ENCODE measurements at places on chromosomes 12 and 14.

DNA sequence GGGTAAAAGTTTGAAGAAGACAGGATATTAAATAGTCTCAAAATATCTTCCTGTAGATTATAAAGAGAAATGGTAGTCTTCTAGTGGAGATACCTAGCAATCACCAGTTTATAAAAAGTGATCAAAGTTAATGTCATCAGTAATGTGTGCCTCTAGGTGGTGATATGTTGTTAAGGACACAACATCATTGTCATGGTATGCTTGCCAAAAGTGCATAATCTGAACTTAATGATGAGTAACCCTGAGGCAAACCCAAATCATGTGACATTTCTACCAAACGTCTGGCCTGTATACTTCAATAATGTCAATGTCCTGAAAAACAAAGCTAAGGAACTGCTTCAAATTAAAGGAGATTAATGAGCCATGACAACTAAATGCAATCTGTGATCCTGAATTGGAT is 214.7 kb downstream of the PHLDA1 start:
- no peak for DNase-seq

DNA sequence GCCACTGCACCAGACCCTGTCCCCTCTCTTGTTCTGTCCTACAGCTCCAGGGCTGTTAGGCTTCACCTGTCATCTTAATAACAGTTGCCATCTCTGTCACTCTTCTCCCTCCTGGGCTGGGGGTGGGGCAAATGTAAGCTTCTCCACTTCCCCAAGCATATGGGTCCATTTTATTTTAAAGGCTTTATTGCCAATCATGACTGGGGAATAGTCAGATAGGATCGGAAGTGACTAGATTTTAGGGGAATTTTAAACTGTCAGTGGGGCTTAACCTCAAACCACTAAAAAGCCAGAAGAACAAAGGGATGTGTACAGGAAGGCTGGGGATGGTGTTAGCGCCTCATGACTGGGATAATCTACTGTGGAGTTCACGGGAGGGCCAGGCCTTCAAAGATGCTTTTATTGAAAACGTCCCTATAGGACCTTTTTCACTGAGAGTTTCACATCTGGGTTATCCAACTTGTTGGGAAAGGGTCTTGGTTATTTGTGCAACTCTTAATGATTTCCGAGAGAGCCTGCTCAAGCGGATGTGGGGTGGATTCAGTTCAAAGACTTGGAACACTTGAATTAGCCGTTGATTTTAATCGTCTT is 41.6 kb downstream of the CHST11 start:
- no peak for DNase-seq

- no peak for DNase-seq
Observed at GRCh38 chr12:68367116-68367515, 35.0 kb upstream of the MDM1 start.

- no peak for DNase-seq
Observed at GRCh38 chr14:22506778-22507351, 82.2 kb downstream of the DAD1 start.

- DNase-seq, result no peak
Observed at GRCh38 chr12:104866291-104866690, 91.8 kb downstream of the SLC41A2 start.

DNA sequence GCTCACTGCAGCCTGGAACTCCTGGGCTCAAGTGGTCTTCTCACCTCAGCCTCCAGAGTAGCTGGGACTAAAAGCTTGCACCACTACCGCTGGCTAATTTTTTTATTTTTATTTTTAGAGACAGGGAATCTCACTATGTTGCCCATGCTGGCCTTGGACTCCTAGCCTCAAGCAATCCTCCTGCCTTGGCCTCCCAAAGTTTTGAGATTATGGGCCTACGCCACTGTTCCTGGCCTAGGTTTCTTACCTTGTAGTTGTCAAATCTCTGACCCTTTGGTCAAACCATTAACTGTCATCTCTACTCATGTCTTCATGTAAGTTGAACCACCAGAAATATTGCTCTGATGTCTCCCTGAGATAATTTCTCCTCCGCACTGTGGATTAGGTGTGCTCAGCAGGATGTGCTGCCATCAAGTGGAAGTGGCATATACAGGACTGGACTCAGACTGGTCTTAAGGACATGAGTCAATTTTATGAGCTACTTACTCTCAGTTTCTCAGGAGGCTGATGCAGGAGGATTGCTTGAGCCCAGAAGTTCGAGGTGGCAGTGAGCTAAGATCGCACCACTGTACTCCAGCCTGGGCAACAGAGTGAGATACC is 28.5 kb downstream of the ACTR6 start:
- DNase-seq, result no peak

- DNase-seq, result no peak
Observed at GRCh38 chr14:73780391-73780790, 66.2 kb upstream of the PNMA1 start.

- DNase-seq, result peak; percentile 12
Observed at GRCh38 chr12:62435303-62436163, 31.1 kb upstream of the MON2 start.

DNA sequence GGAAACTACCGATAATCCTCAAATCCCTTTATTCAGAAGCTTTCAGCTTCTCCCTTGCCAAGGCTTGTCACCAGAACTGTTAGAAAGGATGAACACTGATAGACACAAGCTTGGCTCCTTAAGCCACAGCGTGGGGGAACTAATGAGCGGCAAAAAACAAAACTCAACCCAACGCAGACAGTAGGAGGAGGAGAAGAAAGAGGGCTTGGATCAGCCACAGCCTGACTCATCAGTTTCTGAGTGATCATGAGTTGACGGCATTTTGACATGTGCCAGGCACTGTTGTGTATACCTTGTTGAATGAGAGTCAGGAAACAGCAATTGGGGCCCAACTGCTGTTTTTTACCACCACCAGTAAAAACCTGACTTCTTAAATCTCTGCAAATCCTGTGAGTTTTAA is 23.7 kb downstream of the PLXNC1 start:
- no peak for DNase-seq

DNA sequence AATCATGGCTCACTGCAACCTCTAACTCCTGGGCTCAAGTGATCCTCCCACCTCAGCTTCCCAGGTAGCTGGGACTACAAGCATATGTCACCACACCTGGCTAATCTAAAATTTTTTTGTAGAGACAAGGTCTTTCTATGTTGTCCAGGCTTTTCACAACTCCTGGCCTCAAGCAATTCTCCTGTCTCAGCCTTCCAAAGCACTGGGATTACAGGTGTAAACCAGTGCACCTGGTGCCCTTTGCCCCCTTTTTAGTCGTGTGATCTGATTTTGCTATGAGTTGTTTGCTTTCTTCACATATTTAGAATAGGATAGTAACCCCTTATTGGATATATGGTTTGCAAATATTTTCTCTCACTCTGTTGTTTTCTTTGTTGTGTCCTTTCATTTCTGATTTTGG is 1.7 kb upstream of the RAD52 start:
- no peak for DNase-seq

- no peak for DNase-seq
Observed at GRCh38 chr14:43147485-43147884, 1359.6 kb downstream of the FSCB start.

- no peak for DNase-seq
Observed at GRCh38 chr14:93094121-93094918, 21.4 kb downstream of the ITPK1 start.

DNA sequence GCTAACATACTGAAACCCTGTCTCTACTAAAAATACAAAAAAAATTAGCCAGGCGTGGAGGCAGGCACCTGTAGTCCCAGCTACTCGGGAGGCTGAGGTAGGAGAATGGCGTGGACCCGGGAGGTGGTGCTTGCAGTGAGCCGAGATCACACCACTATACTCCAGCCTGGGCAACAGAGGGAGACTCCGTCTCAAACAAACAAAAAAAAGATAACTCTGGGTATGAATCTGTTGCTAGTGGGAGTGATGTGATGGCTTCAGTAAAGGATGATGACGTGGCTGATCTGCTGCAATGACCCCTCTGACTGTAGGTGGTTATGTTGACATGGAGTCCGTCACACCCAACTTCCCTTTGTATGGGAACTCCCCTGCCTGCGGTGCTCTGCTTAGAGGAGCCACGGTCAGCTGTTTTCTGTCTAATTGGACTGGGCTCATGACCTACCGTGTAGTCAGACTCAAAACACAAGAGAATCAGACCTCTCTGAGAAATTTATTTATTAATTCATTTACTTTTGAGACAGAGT is 59.1 kb upstream of the MED13L start:
- DNase-seq, result no peak

- DNase-seq, result no peak
Observed at GRCh38 chr12:10720974-10721650, 2.0 kb downstream of the YBX3 start.

DNA sequence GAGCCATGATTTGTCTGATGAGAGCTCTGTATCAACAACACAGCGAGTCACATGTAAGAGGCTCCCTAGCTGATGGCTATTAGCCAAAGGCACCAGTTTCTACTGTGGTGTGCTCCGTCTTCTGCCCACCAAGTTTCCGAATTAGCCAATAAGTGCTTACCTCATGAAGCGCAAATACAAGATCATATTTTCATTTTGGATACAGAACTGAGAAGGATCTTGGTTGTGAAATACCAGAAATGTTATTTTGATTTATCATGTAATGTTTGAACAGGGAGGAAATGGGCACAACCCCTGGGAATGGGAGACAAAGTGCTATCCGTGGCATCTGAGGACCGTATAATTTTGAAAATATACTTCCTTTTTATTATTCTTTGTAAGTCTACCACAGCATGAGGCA is 234.3 kb downstream of the DACT1 start:
- peak; percentile 74 for DNase-seq

- DNase-seq, result no peak
Observed at GRCh38 chr14:104348741-104349140, 210.4 kb downstream of the KIF26A start.

DNA sequence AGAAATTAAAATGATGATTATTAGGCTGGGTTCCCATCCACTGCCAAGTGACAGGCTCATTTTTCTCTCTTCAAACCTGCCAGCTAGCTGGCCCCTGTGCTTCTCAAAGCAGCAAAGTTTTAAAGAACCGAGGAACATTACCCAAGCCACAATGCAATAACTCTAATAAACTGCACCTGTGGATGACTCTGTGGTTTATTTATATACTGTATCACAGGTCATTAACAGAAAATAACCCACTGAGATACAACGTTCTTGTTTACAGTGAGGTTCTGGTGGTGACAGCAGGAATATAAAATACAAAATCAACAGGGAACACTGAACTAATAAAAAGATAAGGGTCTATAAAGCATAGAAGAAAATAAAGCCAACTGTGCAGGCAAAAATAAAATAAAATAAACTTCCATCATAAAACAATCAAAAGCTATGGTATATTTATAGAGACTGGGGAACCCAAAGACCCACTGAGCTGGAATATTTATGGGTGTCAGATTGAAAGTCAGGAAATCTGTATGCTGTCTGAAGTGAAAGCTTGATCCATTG is 472.9 kb downstream of the NOVA1 start:
- DNase-seq, result peak; percentile 87

GRCh38 chr14:20563971-20564370 is 3.1 kb upstream of the RNASE9 start:
- no peak for DNase-seq

DNA sequence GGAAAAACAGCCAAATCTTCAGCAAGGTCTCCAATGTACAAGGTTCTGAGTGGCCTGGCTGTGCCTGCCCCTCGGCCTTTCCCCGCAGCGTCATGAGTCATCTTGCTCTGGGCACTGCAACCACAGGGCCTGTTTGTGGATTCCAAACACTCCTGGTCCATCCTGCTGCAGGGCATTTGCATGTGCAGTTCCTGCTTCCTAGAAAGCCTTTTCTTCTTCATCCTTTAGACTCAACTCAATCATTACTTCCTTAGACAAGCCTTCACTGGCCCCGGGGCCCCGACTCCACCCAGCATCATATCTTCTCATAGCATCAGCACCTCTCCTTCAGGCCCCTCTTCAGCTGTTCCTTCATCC is 101.8 kb upstream of the EGLN3 start:
- DNase-seq, result no peak

DNA sequence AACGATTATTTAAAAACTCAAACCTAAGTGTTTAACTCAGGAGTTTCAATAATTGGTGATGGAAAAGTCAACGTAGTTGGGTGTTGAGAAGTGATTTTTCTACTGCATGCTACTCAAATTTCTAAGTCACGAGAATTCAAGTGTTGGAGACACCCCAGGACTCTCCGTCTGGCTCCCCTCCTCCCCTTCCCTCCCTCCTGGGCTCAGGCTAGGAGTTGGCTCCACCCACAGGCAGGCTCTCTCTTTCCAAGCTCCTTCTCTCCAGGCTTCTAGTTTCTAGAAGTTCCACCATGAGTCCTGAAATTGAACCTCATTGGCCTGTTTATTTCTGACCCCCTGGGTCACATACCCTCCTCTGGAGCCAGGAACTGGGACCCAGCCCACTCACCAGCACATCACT is 73.0 kb downstream of the TMEM132D start:
- no peak for DNase-seq

- no peak for DNase-seq
Observed at GRCh38 chr14:72401632-72402376, 469.6 kb downstream of the RGS6 start.

- DNase-seq, result no peak
Observed at GRCh38 chr12:22121224-22121623, 75.2 kb downstream of the CMAS start.

GRCh38 chr14:36701132-36701531 is 39.5 kb downstream of the PAX9 start:
- no peak for DNase-seq

DNA sequence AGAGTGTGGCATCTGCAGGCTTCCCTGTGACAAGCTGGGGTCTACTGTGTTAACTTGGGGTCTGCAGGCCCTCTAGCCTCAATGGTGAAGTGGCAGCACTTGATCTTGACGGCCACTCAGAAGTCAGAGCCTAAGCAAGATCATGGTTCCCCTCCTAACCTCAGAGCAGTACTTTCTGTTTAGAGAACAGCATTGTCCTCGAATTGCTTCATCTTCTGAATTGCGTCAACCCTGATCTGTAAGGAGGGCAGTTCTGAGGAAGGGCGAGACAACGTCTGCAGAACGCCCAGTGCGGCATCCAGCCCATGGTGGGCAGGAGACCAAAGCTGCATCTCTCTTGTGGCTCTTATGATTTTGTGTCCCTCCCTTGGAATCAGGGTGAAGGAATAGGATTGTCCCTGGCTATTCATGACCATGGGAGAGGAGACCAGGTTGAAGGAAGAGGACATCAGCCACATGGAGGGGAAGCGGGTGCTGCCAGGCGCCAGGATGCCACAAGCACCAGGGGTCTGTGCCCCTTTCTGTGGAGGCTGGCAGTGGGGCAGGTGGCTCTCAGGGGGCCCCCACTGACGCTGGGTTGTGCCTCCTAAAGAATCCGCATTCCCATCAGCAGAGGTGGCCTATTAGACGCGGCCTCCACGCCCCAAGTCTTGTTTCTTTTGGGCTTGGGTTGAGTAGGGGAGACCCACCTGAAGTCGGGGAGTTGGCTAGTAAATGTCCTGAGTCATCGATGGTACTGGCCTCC is 2.2 kb downstream of the SERPINA9 start:
- DNase-seq, result no peak

DNA sequence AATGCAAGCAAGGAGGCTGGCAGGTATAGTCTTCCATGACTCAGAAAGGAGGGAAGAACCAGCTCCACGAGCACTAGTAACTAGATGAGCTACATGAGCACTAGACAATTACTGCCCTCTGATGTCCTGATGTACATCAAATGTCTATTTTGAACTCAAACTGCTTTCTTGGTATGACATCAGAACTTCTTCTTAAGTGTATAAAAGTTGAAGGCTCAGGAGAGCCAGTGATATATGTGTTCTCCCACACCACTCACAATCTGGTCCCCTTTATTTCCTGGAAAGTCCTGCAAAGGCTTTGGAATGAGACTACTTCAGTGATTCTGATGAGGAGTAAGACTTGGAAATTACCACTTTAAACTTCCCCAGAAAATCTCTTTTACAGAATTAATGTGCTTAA is 18.5 kb upstream of the DHRS7 start:
- DNase-seq, result no peak

- DNase-seq, result peak; percentile 88
Observed at GRCh38 chr12:53054112-53054878, 4.4 kb downstream of the TNS2 start.

GRCh38 chr12:12788675-12789368 is 3.4 kb downstream of the APOLD1 start:
- DNase-seq, result peak; percentile 65

All from DMS79 treated with DMSO at 0.1 percent for 48 hours (cell line).